Right atrium auricular region (tissue), 2 donors: ENCODE measurements at places on chromosomes 11 and 22.
A peak's percentile ranks its signal among the peaks of the same experiment; 100 is the strongest.

DNA sequence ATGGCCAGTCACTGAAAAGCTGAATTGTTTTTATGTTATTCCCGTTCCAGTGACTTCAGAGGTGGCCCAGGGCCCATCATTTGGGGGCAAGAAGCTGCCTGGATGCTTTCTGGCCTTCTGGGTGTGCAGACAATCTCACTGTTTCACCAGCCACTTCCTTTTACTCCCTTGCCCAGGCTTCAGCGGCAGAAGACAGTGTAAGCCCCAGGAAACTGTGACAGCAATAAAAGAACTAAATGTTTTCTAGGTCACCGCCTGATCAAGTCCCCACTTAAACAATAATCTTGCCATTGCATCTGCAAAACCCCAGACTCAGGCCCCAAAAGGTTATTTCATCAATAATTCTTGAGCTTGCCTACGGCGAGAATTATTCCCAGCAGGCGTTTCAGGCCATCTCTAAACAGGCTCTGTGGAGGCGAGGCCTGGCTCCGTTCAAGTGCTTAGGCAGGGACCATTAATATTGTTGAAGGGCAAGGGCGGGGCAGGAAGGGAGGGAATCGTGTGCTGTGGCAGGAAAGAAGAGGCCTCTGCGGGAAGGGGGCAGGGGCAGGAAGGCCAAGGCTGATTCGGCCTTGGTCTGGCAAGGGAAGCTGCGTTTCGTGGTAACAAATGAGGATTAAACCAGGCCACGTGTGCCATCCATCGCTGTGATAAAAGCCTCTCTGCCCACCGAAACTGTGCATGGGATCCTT, 252.3 kb downstream of the KIRREL3 start:
- no peaks in the 10 kb centered on the region for H3K36me3 ChIP-seq
- no peaks in the 10 kb centered on the region for H3K27me3 ChIP-seq
- no peak overlapping the region for H3K4me3 ChIP-seq

- H3K27me3 ChIP-seq: no peaks in the 10 kb centered on the region
- H3K4me1 ChIP-seq: no peaks in the 10 kb centered on the region
- no peak overlapping the region for H3K4me3 ChIP-seq
- no peak overlapping the region for H3K27ac ChIP-seq
- no peaks in the 10 kb centered on the region for H3K36me3 ChIP-seq
- DNase-seq: no peak
These were observed 229.0 kb upstream of the ZC3H12C start for GRCh38 chr11:109864151-109864661.

DNA sequence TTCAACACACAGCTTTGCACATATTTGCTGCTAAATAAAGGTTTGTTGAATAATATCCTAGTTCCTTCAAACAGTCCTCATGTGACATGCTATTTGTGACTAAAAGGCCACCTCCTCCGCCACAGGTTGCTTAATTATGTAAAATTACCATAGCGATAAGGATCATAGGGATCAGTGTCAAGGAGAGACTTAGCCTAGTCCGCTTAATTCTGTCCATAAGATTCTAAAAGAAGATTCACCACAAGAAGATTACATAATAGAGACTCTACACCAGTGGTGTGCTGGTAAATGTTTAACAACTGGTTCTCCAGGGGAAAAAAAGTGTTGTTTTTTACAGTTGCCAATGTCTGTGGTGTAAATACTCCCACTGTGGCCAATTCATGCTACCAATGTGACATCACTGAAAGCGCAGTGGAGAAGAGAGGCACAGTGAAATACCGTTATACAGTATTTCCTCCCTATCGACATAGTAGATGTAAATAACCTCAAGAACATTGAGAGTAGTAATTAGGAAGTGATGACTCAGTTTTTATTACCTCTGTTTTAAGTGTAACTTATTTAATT, 4.2 kb upstream of the CHRDL2 start:
- H3K27ac ChIP-seq: no peak overlapping the region
- no peak for DNase-seq
- no peak overlapping the region for H3K4me3 ChIP-seq
- H3K27me3 ChIP-seq: peaks cover 3% of the 10 kb centered on the region
- H3K36me3 ChIP-seq: no peaks in the 10 kb centered on the region

DNA sequence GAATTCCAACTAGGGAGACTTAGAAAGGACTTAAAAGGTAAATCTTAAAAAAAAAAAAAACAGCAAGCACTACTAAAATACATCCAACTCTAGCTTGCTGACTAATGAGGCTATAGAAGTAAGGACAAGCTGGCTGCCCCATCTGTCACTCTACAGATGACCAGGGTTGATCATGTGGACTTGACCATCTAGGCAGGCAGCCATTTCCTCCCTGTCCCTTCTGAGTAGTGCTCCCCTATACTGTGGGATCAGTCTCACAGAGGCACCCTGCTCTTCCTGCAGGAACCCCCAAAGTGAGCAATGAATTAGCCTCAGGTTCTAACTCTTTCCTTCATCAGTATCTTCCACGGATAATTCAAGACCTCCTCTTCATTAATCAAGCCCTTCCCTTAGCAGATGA, 12.3 kb downstream of the SLC1A2 start:
- no peak for DNase-seq
- no peaks in the 10 kb centered on the region for H3K27me3 ChIP-seq
- no peaks in the 10 kb centered on the region for H3K4me1 ChIP-seq

DNA sequence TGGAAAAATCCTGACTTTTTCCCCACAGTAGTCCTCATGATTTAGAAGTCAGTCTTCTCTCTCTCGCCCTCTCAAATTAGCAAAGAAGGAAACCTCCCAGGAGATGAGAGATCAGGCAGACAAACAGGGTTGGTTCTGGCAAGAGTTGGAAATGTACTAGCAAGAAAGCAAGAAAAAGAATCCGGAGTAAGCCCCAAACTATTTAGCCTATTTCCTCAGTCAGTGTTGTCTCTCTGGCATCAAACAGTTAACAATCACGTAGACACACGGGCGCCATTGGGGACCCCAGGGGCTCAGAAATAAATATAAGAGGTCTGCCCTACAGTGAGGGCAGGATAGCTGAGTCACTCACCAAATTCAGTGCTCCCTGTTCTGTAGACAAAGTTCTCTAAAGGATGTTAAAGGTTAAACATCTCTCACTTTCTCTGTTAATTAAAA, 4.7 kb downstream of the C11orf52 start:
- H3K4me3 ChIP-seq: peak overlapping the region; percentile 33
- no peaks in the 10 kb centered on the region for H3K27me3 ChIP-seq
- H3K27ac ChIP-seq: peak overlapping the region; percentile 98
- H3K36me3 ChIP-seq: no peaks in the 10 kb centered on the region
- peak; percentile 56 for DNase-seq
